Activated T-cell treated with anti-CD3 and anti-CD28 coated beads for 1 hour (primary cell): ENCODE measurements at places on chromosomes 13 and 19.
A peak's percentile ranks its signal among the peaks of the same experiment; 100 is the strongest.

- DNase-seq, result no peak
Observed at GRCh38 chr19:4581666-4582553, 22.4 kb upstream of the SEMA6B start.

DNA sequence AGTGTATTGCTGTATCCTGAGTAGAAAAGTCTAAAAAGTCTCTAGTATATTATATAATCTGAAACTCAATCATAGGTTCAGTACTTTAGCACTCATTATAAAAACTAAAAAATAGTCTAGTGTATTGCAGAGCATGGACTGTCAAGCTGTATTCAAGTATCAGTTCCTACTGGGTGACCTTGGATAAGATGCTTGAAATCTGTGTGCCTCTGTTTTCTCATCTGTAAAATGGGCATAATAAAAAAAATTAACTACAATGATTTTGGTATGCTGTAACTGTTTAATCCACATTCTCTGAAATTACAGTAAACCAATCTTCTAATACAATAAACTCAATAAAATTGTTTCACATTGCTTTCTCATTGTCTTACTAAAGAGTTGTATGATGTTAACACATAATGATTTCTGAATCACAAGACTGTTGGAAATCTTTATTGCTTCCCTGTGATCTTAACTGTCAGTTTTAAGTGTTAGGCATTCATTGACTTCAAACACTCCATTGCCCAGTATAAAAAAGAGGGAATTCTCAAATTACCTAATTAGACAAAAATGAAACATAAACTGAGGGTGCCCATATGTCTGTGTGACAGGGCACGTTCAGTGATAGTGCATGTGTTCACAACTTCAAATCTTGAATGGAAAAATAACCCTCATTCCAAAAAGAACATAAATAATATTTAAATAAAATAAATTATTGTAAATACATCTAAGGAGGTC is 2.2 kb downstream of the STARD13 start:
- DNase-seq, result no peak

- no peak for DNase-seq
Observed at GRCh38 chr19:21092109-21092508, 10.1 kb downstream of the ZNF714 start.

GRCh38 chr19:6501740-6502648 is at the start of gene TUBB4A:
Gene TUBB4A, minus strand, starts transcription at chr19:6502309. Its CDS starts 97 bp downstream, at chr19:6502212.
- DNase-seq, result peak; percentile 24

- no peak for DNase-seq
Observed at GRCh38 chr19:23286477-23286876, 36.3 kb upstream of the ZNF724 start.

- no peak for DNase-seq
Observed at GRCh38 chr19:57342582-57342981, 8.5 kb upstream of the ZNF304 start.

DNA sequence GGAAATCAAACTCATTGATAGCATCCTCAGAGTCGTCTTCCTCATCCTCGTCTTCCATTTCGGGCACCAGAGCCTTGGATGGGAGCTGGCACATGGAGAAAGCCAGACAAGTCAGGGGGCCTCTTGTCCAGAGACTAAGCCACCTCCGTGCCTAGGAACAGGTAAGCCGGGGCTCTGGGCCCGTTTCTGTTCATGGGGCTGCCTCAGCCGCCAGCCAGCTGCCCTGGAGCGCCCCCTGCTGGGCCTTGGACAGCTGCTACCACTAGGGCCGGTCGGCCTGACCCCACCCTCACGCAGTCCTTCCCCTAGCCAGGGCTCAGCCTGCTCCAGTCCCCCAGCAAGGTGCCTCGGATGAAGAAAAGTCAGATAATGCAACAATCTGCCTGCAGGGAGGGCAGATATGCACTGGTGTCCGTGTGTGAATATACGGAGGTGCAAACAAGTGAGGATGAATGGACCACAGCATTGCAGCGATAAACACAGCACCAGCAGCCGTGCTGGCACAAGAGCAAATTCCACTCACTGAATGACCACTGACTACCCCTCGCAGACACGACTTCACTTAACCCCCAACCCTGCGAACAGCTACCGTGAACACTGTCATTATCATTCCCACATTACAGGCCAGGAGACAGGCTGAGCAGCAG is 11.9 kb upstream of the PRKD2 start:
- DNase-seq, result peak; percentile 84

DNA sequence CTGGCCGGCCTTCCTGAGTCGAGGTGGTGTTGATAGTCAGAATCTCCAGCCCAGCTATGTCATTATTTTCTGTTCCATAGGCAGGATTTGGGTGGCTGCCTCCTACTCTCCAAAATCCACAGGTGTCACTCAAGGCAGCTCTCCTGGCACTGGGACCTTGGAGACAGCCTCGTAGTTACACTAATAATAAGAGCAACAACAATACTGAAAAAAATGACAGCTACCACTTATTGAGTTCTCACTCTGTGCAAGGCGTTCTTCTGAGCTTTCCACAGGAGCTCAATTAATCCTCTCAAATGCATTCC is 12.2 kb upstream of the KLK12 start:
- no peak for DNase-seq

GRCh38 chr13:113945857-113946408 is 27.9 kb downstream of the C13orf46 start:
- DNase-seq, result no peak

DNA sequence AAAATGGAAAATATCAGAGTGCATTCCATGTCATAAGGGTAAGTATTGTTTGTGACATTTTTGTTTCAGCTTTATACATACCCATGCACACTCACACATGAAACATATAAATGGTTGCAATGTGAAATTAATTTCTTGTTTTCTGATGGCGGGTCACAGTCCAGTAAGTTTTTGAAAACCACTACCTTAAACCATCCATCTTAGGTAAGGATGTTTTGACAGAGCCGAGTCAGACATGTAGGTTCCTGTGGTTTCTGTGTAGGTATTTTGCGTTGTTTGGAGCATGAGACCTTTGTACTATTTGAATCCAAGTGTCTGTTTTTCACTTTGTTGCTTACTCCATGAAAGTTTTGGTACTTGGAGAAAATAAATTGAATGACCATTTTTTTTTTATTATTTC is 121.7 kb downstream of the B3GLCT start:
- DNase-seq, result no peak

- DNase-seq, result no peak
Observed at GRCh38 chr19:55113570-55114039, 3.8 kb downstream of the PPP1R12C start.

DNA sequence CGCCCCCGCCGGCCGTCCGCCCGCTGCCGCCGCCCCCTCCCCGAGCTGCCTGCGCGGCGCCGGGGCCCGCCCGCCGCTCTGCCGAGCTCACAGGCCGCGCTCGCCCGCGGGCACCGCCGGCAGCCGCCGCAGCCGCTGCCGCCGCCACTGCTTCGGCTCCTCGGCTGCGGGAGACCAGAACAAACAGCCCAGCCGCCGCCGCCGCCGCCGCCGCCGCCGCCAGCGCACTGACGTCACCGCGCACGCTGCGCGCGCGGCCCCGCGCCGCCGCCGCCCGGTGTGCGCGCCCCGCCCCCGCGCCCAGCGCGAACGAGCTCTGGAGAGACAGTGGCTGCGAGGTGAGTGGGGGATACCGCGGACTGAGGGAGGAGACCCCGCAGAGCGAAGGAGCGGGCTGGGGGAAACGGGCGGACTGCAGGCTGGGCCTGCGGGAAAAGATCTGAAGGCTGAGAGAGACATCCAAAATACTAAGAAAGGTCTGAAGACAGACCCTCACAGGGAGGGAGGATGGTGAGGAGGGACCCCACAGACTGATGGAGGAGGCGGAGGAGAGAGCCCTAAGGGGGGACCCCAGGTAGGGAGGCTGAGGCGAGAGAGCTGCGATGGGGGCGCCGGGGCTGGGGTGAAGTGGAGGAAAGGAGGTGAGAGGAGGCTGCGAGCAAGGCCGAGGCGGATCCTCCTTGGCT is at the start of gene BRD4:
Gene BRD4, minus strand, starts transcription at position 229 of the 686 bp plus-strand sequence. CDS start 59,440 bp downstream, outside the sequence.
- DNase-seq, result peak; percentile 74

- no peak for DNase-seq
Observed at GRCh38 chr13:41919031-41919740, 41.7 kb downstream of the VWA8 start.

- no peak for DNase-seq
Observed at GRCh38 chr13:19089315-19089714, 92.3 kb downstream of the TUBA3C start.

- no peak for DNase-seq
Observed at GRCh38 chr13:76917095-76917494, 30.9 kb upstream of the KCTD12 start.

GRCh38 chr13:39501702-39502324 is 101.2 kb downstream of the LHFPL6 start:
- no peak for DNase-seq

GRCh38 chr13:20696073-20696472 is 7.4 kb upstream of the IL17D start:
- DNase-seq, result no peak

- DNase-seq, result no peak
Observed at GRCh38 chr19:58513213-58513693, 1.5 kb upstream of the SLC27A5 start.

- DNase-seq, result no peak
Observed at GRCh38 chr19:35063940-35064818, 22.7 kb downstream of the HPN start.

- no peak for DNase-seq
Observed at GRCh38 chr13:107819071-107819470, 396.3 kb downstream of the LIG4 start.

DNA sequence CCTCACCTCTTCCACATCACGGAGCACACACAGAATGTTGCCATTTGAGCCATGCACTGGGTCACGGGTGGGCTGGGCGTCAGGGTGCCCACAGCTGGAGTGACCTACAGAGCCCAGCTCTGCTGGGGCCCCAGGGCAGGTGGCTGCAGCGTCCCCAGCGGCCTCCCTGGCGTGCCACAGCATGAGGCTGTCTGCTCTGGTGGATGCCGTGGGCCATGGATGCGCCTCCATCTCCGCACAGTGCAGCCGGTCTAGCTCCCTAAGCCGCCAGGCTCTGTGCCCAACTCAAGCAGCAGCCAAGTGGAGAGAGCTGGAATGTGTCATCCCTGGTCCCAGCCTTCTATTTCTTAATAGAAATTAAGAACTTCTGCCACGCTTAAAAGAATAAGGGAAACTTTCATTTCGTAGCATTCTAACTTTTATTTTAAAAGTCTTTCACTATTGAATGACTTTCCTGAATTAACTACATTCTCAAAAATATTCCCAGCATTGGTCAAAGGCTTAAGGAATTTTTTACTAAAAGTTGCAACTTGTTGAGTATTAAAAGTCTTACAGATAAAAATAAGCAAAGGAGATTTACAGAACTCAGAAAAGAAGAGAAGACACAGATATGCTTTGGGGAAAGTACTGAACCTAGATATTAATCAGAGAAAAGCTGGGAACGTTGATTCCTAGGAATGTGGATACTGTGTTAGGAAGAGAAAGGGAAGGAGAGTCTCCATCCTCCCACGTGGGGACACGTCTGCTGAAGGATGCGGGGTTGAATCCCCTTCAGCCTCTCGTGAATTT is 59.3 kb downstream of the ATP11A start:
- no peak for DNase-seq

DNA sequence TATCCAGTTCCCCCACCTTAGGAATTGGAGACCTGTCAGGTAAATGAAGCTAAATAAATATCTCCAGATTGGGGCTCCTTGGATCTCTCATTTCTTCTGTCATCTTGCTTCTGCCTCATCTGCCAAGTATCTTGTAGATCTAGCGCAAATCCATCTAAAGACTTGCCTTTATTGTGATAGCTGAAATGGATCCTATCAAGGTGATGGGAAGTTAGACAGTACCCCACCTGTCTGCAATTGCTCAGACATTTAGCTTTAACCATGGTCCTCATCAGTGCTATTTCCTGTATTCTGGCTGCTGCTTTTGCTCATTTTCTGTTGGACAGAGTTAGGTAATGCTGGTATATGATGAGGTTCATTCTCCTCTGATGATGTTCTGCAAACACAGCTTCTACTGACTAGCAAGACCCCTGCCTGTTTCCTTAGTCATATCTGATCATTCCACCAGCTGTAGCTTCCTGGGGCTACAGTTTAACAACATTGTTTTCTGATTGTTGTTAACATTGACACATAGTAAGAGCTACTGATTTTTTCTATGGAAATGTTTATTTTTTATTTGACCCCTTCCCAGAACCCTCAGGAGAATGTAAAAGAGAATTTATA is 340.0 kb downstream of the DCT start:
- no peak for DNase-seq

GRCh38 chr13:97122381-97122996 is 99.6 kb upstream of the MBNL2 start:
- DNase-seq, result no peak

DNA sequence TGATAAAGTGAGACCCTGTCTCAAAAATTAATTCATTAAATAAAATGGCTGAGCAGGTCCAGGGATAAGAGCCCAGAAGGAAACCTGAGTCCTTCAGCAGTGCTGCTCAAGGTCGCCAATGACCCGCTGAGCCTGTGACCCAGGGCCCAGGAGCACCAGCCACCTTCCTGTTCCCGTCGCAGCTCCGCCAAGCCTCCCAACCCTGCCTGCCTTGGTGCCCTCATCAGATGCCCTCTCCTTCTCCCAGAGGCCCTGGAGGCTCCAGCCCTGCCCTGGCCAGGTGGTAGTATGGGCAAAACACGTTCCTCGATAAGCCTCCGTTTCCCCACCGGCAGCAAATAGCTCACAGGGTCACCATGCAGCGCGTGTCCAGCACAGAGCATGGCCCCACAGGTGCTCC is 2.6 kb downstream of the REXO1 start:
- no peak for DNase-seq

DNA sequence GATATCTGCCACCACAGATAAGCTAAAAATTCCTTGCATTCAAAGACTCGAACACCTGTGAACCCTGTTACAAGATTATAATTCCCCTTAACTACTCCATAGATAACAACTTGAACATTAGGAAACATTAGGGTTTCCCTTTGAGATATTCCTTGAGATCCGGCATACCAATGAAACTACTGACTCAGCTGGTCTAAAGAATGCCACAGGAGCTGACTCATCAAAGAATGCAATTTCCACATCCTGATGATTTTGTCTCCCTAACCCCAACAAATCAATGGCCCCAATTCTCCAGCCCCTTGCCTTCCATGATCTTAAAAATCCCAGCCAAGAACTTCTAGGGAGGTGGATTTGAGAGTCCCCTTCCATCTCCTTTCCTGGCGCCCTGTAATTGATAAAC is 35.6 kb upstream of the ZNF599 start:
- no peak for DNase-seq

GRCh38 chr13:28628241-28628640 is 30.7 kb upstream of the POMP start:
- DNase-seq, result no peak

DNA sequence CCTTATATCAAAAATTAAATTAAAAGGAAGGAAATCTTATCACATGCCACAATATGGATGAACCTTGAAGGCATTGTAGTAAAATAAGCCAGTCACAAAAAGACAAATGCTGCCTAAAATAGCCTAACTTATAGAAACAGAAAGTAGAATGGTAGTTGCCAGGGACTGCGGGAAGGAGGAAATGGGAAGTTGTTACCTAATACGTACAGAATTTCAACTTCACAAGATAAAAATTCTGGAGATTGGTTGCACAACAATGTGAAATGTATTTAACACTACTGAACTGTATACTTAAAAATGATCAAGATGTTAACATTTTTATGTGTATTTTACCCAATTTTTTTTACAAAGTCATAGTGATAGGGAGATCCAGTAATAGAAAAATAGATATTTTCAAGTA is 10.2 kb upstream of the N4BP2L2 start:
- no peak for DNase-seq
